ENCODE measurements at places on chromosomes 2 and 18. TPM values are rescaled to one million over a fixed set of nuclear protein-coding genes. Genes with fewer than 3 reads are reported as not detected.

DNA sequence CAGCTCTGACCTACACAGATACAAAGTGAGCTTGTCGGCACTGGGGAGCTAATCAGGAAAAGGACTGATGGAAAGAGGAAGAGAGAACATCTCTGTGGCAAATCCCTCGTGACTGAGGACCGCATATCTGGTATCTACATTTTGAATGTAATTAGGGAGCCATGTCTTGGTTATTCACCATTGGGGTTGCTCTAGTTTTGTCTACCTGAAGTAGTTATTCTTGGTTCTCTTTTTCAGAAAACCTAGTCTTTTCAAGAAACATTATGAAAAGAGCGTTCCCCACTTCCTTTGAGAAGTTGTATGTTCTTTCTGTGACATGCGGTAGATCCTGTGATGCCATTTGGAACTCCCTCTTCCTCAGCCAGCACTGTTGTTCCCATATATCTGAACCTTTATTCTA is 104.4 kb downstream of the DOCK10 start:
- no peaks in the 10 kb centered on the region for H3K36me3 ChIP-seq
- H3K27ac ChIP-seq, result peak overlapping the region; percentile 30
- no peak overlapping the region for H3K4me3 ChIP-seq
- H3K27me3 ChIP-seq, result no peaks in the 10 kb centered on the region

DNA sequence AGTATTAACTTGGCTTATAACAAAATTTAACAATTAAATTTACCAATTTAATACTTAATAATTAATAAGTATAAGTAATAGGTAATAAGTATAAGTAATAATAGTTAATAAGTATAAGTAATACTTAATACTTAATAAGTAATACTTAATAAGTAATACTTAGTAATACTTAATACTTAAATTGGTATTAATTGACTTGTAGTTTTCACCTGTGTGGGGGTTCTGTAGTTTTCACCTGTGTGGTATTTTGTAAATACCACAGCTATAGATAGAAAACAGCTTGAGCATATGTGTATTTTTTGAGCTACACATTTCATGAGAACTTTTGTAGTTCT is 55.4 kb downstream of the MAPRE2 start:
- H3K27me3 ChIP-seq, result no peaks in the 10 kb centered on the region
- H3K36me3 ChIP-seq, result no peaks in the 10 kb centered on the region
- peaks cover 6% of the 10 kb centered on the region for H3K4me1 ChIP-seq
- no peak for DNase-seq
- H3K4me3 ChIP-seq, result no peak overlapping the region
- no peak overlapping the region for H3K27ac ChIP-seq

GRCh38 chr18:46680784-46681695 is 24.0 kb upstream of the LOXHD1 start:
- H3K4me3 ChIP-seq, result no peak overlapping the region
- no peaks in the 10 kb centered on the region for H3K36me3 ChIP-seq
- DNase-seq, result peak; percentile 71
- no peak overlapping the region for H3K27ac ChIP-seq
- no peaks in the 10 kb centered on the region for H3K27me3 ChIP-seq

DNA sequence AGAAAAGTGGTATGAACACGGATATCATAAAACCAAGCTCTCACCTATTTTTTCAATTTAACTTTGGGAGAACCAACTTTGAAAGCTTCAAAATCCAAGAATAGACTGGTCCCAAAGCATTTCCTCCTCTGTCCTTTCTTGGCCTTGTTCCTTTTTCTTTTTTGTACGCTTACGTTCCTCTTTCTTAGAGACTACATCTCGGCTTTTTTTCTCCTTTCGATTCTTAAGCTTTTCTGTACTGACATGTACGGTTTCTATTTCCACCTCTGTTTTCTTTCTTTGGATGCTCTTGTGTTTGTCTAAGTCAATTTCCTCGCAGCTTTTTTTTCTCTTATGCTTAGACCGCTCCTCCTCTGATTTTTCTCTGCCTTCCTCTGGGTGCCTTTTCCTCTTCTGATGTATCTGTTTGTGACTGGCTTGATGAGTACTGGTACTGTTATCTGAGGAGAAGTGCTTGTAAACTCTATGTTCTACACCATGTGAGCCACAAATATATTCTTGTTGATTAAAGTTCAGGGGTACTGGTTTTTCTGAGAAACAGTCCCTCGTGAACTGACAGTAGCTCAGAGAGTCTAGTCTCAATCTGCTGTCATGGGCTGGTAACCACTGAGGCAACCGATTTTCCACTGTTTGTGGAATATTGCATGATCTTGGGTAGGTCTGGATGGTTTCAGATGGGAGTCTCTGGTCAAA is 11.5 kb upstream of the RNU2-63P start:
- H3K27me3 ChIP-seq, result no peaks in the 10 kb centered on the region
- H3K27ac ChIP-seq, result no peak overlapping the region
- peaks cover 44% of the 10 kb centered on the region for H3K36me3 ChIP-seq
- no peaks in the 10 kb centered on the region for H3K4me1 ChIP-seq
- no peak overlapping the region for H3K4me3 ChIP-seq

DNA sequence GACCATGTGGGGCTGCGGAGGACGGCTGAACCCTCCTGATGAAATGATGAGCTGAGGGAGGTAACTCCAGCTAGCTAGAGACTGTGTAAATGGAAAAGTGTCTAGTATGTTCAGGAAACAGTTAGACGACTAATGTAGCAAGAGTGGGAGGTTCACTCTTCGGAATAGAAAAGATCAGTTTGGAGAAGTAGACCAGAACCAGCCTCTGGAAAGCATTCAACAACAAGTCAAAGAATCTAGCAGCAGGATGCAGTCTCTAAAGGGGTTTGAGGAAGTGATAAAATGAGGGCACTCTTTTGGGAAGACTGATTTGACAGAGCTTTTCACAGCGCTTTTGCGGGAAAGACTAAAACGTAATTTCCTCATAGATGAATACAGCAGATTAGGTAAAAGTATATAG is 79.6 kb downstream of the GAREM1 start:
- H3K27ac ChIP-seq, result no peak overlapping the region
- no peaks in the 10 kb centered on the region for H3K4me1 ChIP-seq
- DNase-seq, result no peak
- H3K27me3 ChIP-seq, result no peaks in the 10 kb centered on the region
- no peak overlapping the region for H3K4me3 ChIP-seq

Gene SPRED2
- 17.4 TPM for total RNA-seq

GRCh38 chr18:39449566-39449965 is 1884.0 kb upstream of the CELF4 start:
- no peak overlapping the region for H3K27ac ChIP-seq
- peaks cover 3% of the 10 kb centered on the region for H3K4me1 ChIP-seq
- DNase-seq, result no peak
- H3K36me3 ChIP-seq, result no peaks in the 10 kb centered on the region
- no peak overlapping the region for H3K4me3 ChIP-seq

Gene SCN2A
- 5.0 TPM for total RNA-seq

- no peak overlapping the region for H3K4me3 ChIP-seq
- H3K27ac ChIP-seq, result no peak overlapping the region
- H3K36me3 ChIP-seq, result no peaks in the 10 kb centered on the region
Measured at GRCh38 chr18:1075322-1075721, 170.7 kb downstream of the ADCYAP1 start.

- DNase-seq, result no peak
- H3K27ac ChIP-seq, result peak overlapping the region; percentile 93
- H3K4me3 ChIP-seq, result no peak overlapping the region
- peaks cover 64% of the 10 kb centered on the region for H3K4me1 ChIP-seq
- no peaks in the 10 kb centered on the region for H3K27me3 ChIP-seq
Measured at GRCh38 chr2:160227293-160227915, 27.3 kb upstream of the ITGB6 start.

- DNase-seq, result peak; percentile 60
- H3K36me3 ChIP-seq, result no peaks in the 10 kb centered on the region
- no peak overlapping the region for H3K4me3 ChIP-seq
- no peaks in the 10 kb centered on the region for H3K4me1 ChIP-seq
- H3K27ac ChIP-seq, result no peak overlapping the region
Measured at GRCh38 chr2:96098900-96099590, 17.3 kb downstream of the ADRA2B start.

Gene ARHGAP28
- total RNA-seq, result 23.9 TPM

DNA sequence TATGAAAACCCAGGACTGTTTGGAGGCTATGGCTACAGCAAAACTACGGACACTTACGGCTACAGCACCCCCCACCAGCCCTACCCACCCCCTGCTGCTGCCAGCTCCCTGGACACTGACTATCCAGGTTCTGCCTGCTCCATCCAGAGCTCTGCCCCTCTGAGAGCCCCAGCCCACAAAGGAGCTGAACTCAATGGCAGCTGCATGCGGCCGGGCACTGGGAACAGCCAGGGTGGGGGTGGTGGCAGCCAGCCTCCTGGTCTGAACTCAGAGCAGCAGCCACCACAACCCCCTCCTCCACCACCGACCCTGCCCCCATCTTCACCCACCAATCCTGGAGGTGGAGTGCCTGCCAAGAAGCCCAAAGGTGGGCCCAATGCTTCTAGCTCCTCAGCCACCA is 12.1 kb downstream of the HOXD3 start:
- no peak overlapping the region for H3K4me3 ChIP-seq
- no peaks in the 10 kb centered on the region for H3K36me3 ChIP-seq
- peaks cover 52% of the 10 kb centered on the region for H3K27me3 ChIP-seq
- H3K4me1 ChIP-seq, result peaks cover 4% of the 10 kb centered on the region
- H3K27ac ChIP-seq, result no peak overlapping the region

GRCh38 chr2:85713836-85714235 is 19.7 kb downstream of the GNLY start:
- no peak for DNase-seq
- H3K4me1 ChIP-seq, result peaks cover 17% of the 10 kb centered on the region
- no peaks in the 10 kb centered on the region for H3K36me3 ChIP-seq
- no peak overlapping the region for H3K27ac ChIP-seq
- no peak overlapping the region for H3K4me3 ChIP-seq

DNA sequence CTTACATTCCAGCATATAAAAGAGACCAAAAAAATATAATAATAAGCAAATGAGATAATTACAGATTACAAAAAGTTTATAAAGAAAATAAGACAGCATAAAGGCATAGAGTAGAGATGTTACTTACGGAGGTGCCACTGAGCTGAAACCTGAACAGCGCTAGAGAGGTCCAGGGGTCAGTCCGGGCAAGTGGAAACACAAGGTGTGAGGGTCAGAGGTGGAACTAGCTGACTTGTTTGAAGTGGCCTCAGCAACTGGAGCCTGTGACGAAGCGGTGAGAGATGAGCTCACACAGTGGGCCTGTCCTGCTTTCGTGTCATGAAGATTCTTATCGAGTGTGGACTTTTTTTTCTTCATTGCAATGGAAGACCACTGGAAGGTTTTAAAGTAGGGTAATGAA is 288.3 kb upstream of the TANK start:
- H3K27ac ChIP-seq, result no peak overlapping the region
- H3K36me3 ChIP-seq, result no peaks in the 10 kb centered on the region
- H3K4me3 ChIP-seq, result no peak overlapping the region

GRCh38 chr2:26454561-26455001 is 23.3 kb downstream of the OTOF start:
- DNase-seq, result no peak
- no peaks in the 10 kb centered on the region for H3K36me3 ChIP-seq
- H3K27ac ChIP-seq, result no peak overlapping the region
- H3K4me1 ChIP-seq, result no peaks in the 10 kb centered on the region
- no peaks in the 10 kb centered on the region for H3K27me3 ChIP-seq
- no peak overlapping the region for H3K4me3 ChIP-seq

GRCh38 chr2:50769406-50770181 is 262.3 kb downstream of the NRXN1 start:
- H3K27me3 ChIP-seq, result no peaks in the 10 kb centered on the region
- no peak overlapping the region for H3K4me3 ChIP-seq
- no peak overlapping the region for H3K27ac ChIP-seq
- no peaks in the 10 kb centered on the region for H3K4me1 ChIP-seq
- DNase-seq, result no peak

- H3K4me1 ChIP-seq, result peaks cover 6% of the 10 kb centered on the region
- H3K36me3 ChIP-seq, result peaks cover 47% of the 10 kb centered on the region
- H3K4me3 ChIP-seq, result no peak overlapping the region
- no peak for DNase-seq
- no peaks in the 10 kb centered on the region for H3K27me3 ChIP-seq
Measured at GRCh38 chr2:73076701-73077423, 5.3 kb upstream of the SFXN5 start.

Gene RDH14
- total RNA-seq, result 23.5 TPM

GRCh38 chr18:73461038-73461779 is 593.4 kb upstream of the NETO1 start:
- no peaks in the 10 kb centered on the region for H3K4me1 ChIP-seq
- H3K4me3 ChIP-seq, result no peak overlapping the region
- DNase-seq, result no peak
- H3K27ac ChIP-seq, result no peak overlapping the region
- no peaks in the 10 kb centered on the region for H3K27me3 ChIP-seq
- no peaks in the 10 kb centered on the region for H3K36me3 ChIP-seq

GRCh38 chr18:49707599-49707998 is 105.7 kb downstream of the ACAA2 start:
- no peaks in the 10 kb centered on the region for H3K36me3 ChIP-seq
- no peak for DNase-seq
- no peak overlapping the region for H3K27ac ChIP-seq
- H3K4me1 ChIP-seq, result peaks cover 2% of the 10 kb centered on the region

DNA sequence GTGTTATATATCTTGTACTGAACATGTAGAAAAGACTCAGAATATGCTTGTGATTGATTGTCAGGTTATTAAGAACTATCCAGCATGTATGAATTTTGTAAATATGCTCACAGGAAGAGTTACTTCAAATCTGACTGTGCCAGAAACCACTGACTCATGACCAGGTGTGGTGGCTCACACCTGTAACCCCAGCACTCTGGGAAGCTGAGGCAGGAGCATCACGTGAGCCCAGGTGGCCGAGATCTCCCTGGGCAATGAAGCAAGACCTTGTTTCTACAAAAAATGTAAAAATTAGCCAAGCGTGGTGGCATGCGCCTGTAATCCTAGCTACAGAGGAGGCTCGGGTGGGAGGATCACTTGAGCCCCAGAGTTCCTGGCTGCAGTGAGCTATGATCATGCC is 126.6 kb downstream of the COMMD1 start:
- no peaks in the 10 kb centered on the region for H3K27me3 ChIP-seq
- no peak overlapping the region for H3K27ac ChIP-seq
- no peaks in the 10 kb centered on the region for H3K36me3 ChIP-seq
- H3K4me1 ChIP-seq, result no peaks in the 10 kb centered on the region
- no peak for DNase-seq
- H3K4me3 ChIP-seq, result no peak overlapping the region

Gene TP53I3
- total RNA-seq, result 59.4 TPM

Gene EIPR1
- 17.7 TPM for total RNA-seq

DNA sequence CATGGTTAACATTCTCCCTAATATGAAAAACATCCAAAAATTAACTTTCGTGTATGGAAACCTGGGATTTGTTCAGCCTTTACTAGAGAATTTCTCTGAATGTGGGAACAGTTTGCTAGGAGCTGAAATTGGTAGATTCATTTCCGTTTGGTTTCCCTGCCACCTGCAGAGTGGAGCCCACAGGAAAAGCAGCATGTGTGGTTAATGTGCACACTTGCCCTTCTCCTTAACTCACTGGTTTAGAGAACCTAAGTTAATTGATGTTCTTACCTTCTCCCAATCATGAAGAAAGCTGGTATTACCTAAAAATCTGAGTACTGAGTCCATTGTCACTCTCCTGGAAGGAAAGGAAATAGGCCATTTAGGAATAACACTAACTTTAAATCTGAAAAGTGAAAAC is 37.6 kb upstream of the ASXL3 start:
- no peaks in the 10 kb centered on the region for H3K4me1 ChIP-seq
- H3K36me3 ChIP-seq, result no peaks in the 10 kb centered on the region
- no peak for DNase-seq

Data from osteoblast (primary cell).